ENCODE measurements at places on chromosomes 7 and 10.

DNA sequence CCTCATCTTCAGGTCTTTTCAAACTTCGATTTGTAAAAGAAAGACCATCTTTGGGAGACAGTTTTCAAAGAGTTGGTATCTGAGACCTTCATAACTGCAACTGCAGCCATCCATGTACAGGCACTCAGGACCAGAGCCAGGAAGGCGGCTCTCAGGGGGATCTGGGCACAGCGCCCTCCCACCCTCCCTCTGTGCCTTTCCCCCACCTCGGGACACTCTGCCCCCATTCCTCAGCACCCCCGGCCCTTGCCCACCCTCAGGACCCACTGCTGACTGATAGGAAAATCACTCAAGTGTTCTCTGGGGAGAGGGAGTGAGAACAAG is 143.6 kb downstream of the CUBN start:
- DNase-seq: no peak

DNA sequence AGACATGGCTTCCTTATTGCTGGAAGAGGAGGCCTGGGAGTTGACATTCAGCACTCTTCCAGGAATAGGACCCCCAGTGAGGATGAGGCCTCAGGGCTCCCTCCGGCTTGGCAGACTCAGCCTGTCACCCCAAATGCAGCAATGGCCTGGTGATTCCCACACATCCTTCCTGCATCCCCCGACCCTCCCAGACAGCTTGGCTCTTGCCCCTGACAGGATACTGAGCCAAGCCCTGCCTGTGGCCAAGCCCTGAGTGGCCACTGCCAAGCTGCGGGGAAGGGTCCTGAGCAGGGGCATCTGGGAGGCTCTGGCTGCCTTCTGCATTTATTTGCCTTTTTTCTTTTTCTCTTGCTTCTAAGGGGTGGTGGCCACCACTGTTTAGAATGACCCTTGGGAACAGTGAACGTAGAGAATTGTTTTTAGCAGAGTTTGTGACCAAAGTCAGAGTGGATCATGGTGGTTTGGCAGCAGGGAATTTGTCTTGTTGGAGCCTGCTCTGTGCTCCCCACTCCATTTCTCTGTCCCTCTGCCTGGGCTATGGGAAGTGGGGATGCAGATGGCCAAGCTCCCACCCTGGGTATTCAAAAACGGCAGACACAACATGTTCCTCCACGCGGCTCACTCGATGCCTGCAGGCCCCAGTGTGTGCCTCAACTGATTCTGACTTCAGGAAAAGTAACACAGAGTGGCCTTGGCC is 4.3 kb downstream of the PGAM2 start:
- DNase-seq: no peak

- no peak for DNase-seq
Measured at GRCh38 chr10:132366006-132366405, 31.0 kb upstream of the PWWP2B start.

GRCh38 chr10:91567815-91568214 is 65.1 kb downstream of the PPP1R3C start:
- DNase-seq: no peak

Measured in large intestine (tissue), 12 donors.